ENCODE measurements at places on chromosomes 12 and 14.

DNA sequence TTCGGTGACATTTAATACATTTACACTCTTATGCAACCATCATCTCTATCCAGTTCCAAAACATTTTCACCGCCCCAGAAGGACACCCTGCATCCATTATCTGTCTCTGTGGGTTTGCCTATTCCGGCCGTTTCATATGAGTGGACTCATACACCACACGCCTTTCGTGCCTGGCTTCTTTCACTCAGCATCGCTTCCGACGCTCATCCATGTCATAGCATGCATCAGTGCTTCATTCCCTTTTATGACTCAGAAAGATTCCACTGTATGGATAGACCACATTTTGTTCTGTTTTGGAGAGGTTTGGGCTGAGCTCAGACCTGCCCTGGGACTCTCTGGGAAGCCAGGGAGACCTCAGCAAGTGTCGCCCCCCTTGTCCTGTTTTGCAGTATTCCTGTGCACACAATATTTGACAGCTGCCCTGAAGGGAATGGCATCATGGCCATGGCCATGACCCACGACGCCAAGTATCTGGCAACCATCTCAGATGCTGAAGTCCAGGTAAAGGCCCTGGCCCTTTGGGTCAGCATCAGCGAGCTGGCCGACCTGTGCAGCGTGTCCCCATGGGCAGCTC lies 23.8 kb downstream of the CFAP251 start:
- peak; percentile 94 for DNase-seq

GRCh38 chr12:79375050-79375449 lies 315.7 kb downstream of the PAWR start:
- no peak for DNase-seq

GRCh38 chr14:49861699-49862088 lies 9.1 kb upstream of the NEMF start:
- peak; percentile 52 for DNase-seq

DNA sequence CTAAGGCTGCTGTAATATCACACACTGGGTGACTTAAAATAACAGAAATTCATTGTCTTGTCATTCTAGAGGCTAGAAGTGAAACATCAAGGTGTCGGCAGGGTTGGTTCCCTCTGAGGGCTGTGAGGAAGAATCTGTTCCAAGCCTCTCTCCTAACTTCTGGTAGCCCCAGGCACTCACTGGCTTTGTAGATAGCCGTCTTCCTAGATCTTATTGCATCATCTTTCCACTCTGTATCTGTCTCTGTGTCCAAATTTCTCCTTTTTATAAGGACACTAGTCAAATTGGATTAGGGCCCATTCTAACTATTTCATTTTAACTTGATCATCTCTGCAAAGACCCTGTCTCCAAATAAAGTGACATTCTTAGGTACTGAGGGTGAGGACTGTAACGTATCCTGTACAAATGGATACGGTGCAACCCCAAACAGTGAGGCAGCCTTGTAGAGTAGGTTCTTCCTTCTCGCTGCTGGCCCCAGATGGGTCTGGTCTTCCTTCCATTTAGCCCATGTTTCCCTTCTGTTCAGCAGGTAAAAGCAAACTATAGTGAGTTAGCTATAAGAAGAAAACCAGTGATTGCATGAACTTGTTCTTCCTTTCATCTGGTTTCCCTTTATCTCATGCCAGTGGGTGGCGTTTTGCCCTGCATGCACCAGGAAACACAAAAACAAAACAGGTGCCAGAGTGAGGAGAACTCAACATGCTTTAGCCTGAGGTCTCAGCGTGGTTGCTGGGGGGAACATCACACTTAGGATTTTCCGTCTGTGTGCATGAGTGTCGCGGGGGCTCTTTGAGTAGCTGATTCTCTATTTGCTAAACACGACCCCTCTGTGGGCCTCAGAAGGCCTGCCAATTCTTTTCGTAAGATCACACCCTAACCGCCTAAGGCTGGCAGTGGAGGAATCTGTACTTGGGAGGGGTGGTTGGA lies 19.5 kb downstream of the TTC9 start:
- no peak for DNase-seq

DNA sequence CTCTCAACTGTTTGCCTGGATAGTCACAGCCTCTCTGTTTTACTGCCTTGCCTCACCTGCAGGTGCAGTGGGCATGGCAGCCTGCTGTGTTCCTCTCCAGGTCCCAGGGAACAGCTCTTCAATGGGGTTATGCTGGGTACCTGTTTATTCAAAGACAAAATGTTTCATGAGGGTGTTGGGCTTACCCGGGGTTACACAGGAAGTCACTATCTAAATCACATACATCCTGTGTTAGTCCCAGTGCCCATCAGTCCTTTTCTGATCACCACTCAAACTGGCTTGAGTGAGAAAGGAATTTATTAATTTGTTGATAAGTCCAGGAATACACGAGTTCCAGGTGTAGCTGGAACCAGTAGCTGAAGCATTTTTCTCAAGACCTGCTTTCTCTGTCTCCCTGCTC lies 1503.6 kb upstream of the TMEM132C start:
- DNase-seq: no peak

GRCh38 chr12:30753233-30753632 lies 1.5 kb downstream of the CAPRIN2 start:
- no peak for DNase-seq

DNA sequence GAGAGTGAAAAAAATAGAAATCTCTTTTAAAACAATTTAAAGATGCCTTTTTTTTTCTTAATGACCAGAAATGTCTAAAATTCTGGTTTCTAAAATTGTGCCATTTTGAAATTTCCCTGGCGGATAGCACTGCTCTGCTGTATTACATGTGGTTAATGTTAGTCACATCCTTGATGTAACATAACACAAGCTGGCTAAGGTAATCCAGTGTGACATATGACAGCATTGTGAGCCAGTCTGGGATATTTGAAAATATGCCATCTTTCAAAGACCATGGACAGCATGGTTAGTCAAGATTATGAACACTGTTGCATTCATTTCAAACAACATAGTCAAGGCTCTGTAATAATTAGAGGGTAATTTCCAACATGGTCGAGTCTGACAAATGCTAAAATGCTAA lies 133.2 kb downstream of the ALX1 start:
- no peak for DNase-seq

All from trophoblast cell (in vitro differentiated cells and primary cell).